ENCODE measurements at places on chromosomes 5 and 9.

GRCh38 chr5:125348936-125349831 lies 602.7 kb upstream of the ZNF608 start:
- DNase-seq = no peak

DNA sequence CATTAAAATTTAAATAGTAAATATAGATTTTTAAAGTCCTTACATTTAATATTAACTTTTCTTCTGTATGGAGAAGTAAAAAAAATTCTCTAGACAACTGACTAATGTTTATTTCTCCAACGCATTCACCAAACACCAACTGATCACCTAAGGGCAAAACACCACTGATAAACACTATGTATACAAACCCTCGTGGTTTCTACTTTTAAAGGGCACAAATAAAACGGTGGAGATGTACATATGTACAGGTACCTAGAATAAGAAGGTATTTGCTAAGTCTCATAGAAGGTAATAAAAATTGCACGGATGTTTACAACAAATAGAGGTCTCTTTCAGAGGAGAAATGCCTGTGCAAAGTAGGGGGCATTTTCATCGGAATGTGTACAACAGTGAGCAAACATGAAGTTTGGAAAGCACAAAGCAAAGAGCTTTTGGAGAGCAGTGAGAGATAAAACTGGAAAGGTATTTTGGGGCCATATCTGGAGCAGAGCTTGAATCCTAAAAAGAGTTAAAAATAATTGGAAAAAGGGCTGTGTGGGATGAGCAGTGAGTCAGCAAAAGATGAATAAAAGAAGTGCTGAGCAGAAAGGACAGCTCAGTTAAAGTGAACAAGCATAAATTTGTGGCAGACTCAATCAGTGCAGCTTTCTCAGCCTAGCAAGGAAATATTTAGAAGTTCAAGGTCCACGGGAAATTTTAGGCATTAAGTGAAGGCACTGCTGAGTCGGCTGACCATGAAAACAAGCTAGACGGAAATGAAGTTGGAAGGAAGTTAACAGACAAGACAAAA lies 160.0 kb downstream of the TMEM161B start:
- no peak for DNase-seq

- DNase-seq = no peak
These were observed 12.1 kb upstream of the ORM1 start for GRCh38 chr9:114310471-114311450.

- DNase-seq = no peak
These were observed 68.7 kb downstream of the S1PR3 start for GRCh38 chr9:89059925-89060506.

DNA sequence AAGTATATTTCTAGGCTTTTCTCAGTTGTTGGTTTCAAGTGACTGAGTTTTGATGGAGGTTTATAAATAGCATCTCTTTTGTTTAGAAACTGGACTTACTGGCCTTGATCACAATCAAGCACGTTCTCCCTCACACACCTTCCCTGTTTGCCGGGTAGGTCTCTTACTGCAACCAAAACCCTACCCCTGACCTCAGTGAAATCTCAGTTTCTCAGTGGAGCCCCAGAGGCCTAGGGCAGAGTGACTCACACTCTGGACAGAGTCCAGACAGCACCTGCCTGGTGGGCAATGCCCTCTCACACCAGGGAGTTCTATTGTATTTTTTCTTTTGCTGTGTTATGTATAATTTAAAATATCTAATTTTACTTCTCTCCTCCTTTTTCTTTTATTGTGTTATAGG lies 48.4 kb upstream of the EPB41L4B start:
- no peak for DNase-seq
